ENCODE measurements at places on chromosomes 11 and 22.

- DNase-seq: no peak
Observed at GRCh38 chr11:4195909-4196308, 101.3 kb downstream of the RRM1 start.

- DNase-seq: no peak
Observed at GRCh38 chr22:29311464-29312217, 3.9 kb downstream of the RASL10A start.

DNA sequence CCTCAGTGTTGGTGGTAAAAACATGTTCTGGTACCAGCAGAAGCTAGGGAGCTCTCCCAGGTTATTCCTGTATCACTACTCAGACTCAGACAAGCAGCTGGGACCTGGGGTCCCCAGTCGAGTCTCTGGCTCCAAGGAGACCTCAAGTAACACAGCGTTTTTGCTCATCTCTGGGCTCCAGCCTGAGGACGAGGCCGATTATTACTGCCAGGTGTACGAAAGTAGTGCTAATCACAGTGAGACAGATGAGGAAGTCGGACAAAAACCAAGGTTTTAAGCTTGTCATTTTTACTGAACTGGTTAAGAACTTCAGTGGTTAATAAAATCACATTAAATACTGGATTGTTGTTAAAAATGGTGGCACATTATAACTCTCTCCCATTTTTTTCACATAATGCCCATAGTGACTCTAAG is 42.6 kb upstream of the VPREB1 start:
- DNase-seq: no peak

- no peak for DNase-seq
Observed at GRCh38 chr11:35009191-35009943, 92.9 kb downstream of the PDHX start.

GRCh38 chr22:20651286-20651685 is 122.6 kb upstream of the SERPIND1 start:
- DNase-seq: no peak
